Activated CD4-positive, CD25-positive, alpha-beta regulatory T cell treated with anti-CD3 and anti-CD28 coated beads, Interleukin-2, amount 50 U/mL, for 16 hours (primary cell): ENCODE measurements at places on chromosomes 5 and 9.

DNA sequence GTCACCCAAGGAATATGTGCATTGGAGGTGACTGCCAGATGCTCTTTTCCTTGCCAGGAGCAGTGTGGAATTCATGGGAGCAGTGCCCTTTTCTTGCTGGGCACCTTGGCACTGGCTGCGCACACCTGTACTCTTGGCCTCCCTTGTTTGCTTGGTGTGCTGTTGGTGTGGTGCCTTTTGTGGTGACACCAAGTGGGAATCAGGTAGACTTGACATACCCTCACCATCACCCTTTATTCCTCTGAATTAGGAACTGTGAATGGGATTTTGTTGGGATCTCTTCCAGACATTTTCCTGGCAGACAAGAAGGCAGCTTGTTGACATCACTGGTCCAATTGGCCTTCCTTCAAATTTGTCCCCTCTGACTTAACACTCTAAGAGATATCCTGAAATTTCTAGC, 82.3 kb downstream of the RAI14 start:
- DNase-seq = no peak

- no peak for DNase-seq
Measured at GRCh38 chr9:35993976-35994720, 36.2 kb upstream of the OR2S2 start.

- no peak for DNase-seq
Measured at GRCh38 chr9:127862075-127863011, 7.9 kb upstream of the ENG start.

DNA sequence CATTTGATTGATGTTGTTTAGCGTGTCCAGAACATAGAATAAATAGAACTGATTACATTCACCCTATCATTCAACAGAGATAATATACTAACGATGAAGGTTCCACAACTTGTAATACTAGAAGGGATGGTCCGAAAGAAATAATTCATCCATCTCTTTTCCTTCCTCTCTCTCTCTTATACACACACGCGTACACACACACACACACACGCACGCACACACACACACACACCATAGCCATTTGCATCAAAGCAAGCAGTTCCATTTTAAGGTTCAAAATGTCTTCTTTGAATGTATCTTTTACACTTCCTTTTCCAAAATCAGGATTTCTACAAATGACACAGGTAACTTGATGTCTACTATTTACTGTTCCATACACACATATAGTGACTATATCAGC, 887 bp downstream of the GDA start:
- no peak for DNase-seq

DNA sequence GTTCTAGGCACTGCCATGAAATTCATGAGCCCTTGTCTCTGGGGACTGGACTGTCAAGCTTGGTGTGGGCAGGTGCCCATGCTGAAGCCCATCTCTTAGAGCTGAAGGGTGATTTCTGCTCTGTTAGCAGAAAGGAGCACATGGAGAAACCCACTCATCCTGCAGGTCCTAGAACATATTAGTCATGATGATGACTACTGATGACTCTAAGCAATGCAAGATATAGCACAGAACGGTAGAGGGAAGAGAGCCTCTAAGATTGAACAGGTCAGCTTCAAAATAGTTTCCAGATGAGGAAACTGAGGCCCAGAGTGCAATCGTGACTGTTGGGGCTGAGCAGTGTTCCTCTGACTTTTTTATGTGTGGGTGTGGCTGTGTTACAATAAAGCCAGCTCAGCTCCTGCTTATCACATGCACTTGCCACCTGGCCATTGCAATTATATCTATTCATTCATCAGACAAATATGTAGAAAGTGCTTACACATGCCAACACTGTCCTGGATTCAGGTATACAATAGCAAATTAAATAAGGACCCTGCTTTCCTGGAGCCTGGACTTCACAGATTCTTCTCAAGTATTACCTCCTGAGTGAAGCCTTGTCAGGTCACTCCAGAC, 140.2 kb upstream of the BRINP1 start:
- no peak for DNase-seq

DNA sequence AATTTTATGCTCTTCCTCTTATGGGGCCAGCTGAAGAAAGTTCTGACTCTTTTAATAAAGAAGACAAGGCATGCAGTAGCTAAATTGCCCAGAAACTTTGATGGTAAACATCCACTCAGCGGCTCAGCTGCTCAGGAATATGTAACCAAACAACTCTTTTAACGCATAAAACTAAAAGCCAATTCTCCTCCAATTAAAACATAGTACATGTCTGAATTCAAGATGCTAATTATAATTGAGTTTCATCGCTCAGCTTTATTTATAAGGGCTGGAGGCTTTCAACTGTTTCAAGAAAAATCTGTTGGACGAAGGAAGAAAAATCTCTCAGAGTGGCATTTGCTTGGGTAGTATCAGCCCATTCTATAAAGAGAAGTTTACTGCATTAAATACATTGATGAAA, 359.5 kb downstream of the PTPRD start:
- no peak for DNase-seq

GRCh38 chr9:10661376-10661775, 48.6 kb upstream of the PTPRD start:
- no peak for DNase-seq

DNA sequence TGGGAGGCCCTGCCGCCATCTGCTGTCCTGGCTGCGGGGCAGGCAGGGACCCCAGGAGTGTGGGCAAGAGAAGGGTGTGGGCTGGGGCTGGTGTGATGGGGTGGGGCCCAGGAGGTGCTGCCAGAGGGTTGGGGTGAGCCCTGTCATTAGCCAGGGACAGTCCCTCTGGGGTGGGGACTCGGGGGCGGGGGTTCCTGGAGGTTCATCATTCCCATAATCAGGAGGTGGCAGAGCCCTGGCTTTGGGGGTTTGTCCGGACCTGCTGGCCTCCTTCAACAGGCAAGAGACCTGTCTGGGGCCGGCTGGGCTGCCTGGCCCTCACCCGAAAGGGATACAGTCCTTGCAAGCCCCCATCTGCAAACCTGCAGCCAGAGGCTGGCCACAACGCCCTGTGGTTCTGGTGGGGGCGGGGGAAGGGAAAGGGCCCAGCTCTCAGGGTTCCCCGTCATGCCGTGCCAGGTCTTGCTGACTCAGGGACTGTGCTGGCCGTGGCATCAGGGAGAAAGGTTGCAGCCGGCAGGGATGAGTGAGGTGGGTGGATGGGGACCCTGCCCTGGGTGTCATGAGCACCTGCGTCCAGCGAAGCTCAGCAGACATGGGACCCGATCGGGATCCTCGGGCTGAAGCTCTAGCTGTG, 65.2 kb downstream of the MRPL36 start:
- DNase-seq = no peak

DNA sequence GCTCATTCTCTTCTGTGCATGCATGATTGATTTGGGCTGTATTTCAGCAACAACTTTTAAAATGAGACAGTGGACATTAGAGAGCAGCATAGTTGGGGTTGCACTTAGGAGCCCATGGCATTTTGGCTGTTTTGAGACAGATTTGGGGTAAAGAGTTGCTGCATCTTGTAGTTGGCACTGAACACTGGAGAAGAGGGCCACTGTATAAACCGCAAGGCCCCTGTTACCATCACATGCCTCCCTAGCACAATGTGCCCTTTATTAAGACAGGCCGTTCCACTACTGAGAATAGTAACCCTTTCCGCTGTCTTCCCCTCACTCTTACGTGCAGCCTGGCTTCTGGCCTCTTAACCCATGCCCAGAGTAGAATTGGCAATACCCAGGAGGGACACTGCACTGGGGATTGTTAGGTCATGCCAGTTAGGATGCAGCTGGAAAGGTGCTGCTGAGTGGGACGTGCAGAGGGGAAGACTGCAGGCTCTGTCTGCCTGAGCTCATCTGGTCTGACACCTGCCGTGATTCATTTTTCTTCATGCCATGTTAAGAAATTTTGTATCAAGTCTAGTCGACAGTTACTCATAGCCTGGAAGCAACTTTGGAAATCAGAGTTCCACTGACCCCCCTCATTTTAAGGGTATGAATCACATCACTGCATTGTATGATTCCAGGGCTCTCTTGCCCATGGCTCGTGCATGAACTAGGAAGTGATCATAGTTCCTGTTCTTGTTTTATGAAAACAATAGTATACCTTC, 146.9 kb upstream of the DMRT1 start:
- no peak for DNase-seq

DNA sequence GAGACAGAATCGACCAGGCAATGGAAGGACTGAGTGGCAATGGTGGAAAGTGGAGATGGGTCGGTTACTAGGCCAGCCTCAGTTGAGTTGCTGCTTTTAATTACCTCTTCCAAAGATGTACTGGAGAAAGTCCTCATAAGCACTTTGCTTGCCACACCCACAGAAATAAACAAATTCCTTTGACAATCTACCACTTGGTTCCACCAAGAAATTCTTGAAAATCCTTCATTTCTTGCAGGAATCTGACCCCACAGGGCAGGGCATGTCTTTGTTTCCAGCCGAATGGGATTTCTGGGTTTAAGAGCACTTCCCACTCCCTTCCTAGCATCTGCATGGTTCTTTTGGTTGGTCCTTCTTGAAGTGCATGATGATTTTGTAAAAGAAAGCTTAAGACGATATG, 54.5 kb downstream of the ADAMTS12 start:
- no peak for DNase-seq

DNA sequence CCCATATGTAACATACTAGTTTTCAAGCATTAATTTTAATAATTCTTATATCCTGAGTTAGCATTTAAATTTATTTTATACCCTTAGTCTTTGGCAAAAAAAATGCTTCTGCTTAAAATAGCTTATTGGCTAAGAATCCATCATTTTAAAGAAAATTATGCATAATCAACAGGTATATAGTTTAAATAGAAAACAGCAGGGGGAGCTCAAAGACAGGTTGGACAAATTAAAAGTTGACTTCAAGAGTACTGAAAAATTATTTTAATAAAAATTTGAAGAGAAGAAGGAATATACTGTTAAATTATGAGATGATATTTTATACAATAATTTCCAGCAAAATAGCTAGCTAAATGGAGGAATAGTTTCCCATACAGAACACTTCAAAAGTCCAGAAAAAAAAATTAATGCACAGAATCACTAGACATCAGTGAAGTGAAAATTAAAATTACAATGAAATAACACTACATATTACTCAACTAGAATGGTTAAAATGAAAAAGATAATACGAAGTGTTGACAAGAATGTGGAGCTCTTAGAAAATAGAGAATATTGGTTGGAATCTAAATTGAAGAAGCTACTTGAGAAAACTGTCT, 387.1 kb downstream of the PDE4D start:
- DNase-seq = no peak

DNA sequence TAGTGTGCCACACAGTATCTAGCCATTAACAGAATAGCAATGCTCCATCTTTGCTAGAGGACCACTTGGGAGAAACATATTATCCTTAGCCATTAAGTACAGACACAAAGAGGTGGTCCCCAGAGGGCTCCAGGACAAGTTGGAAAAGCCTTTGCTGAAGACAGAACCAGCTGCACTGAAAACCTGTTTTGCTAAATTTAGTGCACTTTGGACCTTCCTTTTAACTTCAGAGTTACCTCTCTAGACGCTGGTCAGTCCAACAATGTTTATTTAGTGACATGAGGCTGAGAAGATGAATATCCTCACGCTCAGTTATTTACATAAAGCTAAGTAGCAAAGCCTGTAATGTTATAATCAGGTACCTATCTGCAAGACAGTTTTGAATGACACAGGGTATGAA, 265.0 kb upstream of the ZNF608 start:
- no peak for DNase-seq
